ENCODE measurements at places on chromosomes 4 and X.

DNA sequence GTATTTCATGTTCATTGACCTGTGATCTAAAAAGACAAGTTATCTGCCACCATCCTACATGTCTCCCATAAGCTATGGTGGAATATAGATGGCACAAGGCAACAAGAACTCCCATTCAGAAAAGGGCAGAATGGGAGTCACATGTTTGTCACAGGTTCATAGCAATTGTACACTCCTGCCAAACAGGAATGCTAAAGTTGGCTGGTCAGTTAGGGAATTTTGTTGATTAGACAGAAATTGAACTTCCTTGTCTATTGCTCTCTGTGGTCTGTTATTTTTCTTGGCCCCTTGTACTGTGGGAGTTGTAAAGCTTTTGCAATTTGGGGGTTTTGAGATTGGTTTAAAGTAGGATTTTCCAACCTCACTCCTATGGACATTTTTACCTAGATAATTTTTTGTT, 101.7 kb upstream of the SOD3 start:
- no peak for DNase-seq

DNA sequence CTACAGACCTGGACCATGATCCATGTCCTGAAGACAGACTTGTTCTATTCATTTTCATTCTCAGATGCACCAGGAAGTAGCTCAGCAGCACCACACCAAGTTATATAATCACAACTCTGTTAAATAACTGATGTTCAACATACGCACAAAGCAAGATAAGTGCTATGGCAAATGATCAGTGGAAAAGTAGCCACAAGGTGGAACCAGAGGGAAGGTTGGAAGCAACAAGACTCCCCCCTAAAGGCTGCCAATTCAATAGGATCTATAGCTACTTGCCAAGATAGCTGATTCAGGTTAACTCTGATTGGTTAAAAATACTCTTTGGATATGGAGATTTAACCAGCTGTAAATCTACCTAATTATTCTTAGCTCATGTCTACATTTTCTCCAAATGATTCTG, 23.7 kb upstream of the FAM47B start:
- DNase-seq = no peak

DNA sequence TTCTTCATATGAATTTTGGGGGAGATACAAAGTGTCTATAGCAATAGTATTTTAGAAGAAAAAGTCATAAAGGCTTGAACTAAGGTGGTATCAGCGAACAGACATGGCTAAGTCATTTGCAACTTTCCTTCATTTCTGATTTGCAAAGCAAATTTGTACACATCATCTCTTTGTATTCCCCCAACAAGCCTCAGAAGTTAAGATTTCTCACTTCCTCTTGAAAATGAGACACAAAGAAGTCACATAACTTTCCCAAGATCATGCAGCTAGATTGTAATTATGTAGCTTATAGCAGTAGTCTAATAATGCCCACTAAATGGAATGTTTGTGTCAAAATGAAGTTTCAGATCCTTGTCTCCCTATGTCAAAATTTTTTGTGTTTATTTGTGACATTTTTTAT, 709.8 kb upstream of the HS3ST1 start:
- DNase-seq = no peak

DNA sequence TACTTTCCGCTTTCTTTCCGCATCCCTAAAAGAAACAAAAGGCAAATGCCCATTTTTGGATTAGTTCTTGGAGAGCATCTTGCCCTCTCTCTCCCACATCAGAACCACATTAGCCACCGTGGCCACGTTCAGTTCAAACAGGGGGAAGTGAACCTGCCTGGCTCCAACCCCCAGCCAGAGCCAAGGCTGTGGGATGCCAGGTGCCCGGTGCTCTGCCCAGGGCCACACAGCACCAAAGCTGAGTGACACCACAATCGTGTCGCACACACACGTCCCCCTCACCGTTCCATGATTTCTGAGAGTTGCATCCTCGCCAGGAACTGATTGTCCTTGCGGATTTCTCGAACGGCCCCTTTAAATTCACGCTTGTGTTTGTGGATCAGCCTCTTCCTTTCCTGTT, 24.3 kb downstream of the NOP14 start:
- DNase-seq = no peak

DNA sequence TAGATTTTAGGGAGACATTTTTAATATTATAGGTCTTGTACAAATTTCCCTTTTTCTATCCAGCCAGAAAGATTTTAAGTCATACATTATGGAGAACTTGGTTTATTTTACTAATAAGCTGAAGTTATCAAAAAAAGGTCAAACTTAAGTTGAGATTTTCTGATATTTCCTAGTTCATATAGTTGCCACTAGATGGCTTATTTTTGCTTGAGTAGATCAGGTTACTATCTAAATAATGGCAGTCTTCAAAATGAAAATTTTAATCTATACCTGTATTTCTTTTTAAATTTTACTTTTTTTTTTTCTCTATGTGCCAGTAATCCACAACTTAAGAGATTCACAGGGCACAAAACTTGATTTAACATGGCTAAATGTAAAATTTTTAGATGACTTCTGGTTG, 52.3 kb downstream of the USP9X start:
- DNase-seq = no peak

DNA sequence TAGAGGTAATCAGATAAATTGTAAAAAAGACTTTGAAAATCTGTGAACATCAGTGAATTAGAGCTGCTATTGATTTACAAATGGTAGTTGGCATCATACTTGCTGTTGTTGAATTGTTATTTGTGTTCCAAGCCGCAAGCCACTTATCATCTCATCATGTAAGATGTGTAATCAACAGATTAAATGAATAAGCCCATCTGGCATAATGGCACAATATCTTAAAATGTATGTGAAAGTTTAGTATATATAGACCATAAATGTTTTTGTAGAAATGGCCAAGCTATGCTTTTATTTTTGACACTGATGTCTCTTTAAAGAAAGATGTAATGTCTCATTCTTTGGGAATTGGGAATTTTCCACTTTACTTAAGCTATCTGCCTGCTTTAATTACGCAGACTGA, 682.6 kb upstream of the GNPDA2 start:
- no peak for DNase-seq

DNA sequence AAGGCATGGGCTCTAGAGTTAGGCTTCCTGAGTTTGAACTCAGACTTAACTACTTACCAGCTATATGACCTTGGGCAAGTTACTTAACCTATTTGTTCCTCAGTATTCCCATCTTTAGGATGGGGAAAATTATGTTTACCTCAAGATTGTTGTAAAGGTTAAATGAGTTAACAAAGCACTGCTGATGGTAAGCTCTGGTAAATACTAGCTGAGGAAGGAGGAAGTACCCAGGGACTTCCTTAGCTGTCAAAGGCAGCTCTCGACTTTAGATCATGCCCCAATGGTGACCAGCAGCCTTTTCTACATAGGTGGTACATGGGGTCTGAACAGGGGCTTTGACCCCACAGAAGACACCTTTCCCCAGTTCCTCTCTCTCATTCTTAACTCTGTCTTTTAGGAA, 20.1 kb downstream of the ATP7A start:
- no peak for DNase-seq

DNA sequence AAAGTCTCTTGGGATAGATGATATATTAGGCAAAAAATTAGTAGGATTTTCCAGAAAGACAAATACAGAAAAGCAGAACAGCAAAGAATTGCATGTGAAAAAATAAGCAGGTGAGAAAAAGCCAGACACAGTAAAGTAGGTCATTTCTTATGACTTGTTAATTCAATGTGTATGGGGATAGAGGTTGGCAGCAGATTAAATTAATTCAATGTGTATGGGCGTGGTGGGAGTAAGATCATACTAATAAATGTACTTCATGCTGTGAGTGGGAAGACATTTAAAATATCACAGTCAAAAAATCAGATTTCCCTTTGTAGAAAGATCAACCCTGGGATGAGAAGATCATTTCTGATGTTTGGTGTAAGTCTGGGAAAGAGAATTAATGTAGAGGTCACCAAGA, 1146.4 kb upstream of the INTU start:
- DNase-seq = no peak

DNA sequence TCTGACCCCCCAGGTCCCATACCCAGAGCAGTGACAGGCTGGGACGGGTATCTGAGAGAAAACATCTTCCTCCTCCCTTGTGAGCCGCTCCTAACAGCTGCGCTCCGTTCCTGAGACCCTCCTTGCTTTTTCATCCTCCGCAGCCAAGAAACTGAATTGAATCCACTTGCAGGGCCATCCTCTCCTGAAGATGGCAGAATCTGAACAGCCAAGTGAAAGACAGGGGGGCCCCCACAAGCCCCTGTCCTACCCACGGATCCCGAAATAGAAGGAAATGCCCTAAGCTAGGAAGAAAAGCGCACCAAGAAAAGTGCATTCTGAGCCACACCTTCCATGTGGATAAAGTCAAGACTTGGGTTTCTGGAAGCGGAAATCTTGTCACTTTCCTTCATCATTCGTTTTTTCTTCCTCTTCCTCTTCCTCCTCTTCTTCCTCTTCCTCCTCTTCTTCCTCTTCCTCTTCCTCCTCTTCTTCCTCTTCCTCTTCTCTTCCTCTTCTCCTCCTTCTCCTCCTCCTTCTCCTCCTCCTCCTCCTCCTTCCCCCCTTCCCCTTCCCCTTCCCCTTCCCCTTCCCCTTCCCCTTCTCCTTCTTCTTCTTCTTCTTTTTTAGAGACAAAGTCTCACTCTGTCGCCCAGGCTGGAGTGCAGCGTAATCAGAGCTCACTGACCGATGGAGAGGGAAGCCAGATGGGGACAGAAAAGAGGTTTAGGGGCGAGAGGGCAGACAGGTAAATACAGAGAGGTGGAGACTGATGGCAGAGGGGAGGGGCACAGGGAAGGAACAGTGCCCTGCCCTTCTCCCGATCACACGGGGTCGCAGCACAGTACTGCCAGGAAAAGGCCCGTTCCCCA, 86.0 kb upstream of the WWC2 start:
- DNase-seq = no peak

- DNase-seq = no peak
Observed at GRCh38 chr4:76585897-76586360, 150.9 kb downstream of the SHROOM3 start.

DNA sequence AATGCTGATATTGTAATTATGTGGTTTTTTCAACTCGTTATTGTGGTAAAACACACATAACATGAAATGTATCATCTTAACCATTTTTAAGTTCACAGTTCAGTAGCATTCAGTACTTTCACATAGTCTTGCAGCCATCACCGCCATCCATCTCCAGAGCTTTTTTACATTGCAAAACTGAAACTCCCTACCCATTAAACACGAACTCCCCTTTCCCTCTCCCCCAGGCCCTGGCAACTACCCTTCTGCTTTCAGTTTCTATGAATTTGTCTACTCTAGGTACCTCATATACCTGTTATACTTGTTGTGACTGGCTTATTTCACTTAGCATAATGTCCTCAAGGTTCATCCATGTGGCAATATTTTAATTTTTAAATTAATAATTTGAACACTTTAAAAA, 380.6 kb downstream of the MAPK10 start:
- no peak for DNase-seq

DNA sequence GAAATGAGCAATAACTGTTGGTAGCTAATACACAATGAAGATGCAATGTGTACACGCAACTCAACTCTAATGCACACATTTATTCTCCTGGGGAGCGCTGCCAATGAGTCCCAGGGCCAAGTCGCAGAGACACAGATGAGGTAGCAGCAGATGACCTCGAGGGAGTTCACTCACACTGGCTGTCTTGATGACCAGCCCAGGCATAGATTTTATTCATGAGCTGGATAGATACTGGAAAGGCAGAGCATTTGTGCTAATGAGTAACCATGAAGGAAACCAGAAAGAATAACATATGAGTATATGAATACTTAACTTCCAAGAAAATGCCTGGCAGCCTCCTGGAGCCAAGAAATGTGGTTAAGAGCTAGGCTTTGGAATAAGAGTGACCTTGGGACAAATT, 42.3 kb downstream of the RASL11B start:
- DNase-seq = no peak

DNA sequence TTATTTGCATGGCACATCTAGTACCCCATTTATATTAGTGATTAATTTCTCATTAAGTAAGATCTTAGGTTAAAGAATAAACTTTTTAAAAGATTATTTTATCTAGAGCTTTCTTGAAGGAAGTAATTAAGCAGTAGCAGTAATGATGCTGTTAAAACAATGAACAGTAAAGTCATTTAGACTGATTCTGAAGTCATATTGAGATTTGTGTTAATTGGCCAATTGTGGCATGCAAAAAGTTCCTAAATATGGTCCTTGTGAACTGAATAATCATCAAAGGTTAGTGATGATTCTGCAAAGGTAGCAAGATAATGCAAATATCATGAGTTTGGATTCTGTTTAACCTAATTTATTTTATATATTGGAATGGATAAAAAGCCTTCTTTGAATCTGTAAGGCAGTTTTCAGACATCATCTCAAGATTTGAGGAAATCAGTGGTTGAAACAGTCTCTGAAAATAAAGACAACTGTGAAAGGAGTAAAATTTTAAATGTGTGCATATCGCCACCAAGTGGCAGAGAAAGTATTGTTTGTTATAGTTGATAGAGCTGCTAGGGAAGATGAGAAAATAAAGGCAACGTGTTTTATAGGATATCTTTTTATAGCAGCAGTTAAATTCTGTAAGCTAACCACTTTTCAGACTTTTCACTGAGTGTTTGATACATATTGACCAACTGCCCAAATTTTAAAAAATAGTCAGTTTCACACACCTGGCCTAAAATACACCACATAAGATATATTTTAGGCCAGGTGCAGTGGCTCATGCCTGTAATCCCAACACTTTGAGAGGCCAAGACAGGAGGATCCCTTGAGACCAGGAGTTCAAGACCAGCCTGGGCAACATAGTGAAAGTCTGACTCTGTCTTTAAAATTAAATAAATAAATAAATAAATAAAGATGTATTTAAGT, 79.6 kb downstream of the CCKAR start:
- DNase-seq = no peak
